Activated CD4-positive, alpha-beta T cell treated with anti-CD3 and anti-CD28 coated beads for 36 hours (primary cell): ENCODE measurements at places on chromosomes 5 and 9. TPM values are rescaled to one million over a fixed set of nuclear protein-coding genes. Genes with fewer than 3 reads are reported as not detected.

Gene CCL27
- total RNA-seq: not detected

Gene ARL14EPL
- not detected for total RNA-seq

Gene GLDC
- total RNA-seq: 0.95 TPM

Gene IL13
- total RNA-seq: 5.5 TPM

Gene SLC25A2
- 0.30 TPM for total RNA-seq

Gene PCDHA13
- total RNA-seq: not detected

DNA sequence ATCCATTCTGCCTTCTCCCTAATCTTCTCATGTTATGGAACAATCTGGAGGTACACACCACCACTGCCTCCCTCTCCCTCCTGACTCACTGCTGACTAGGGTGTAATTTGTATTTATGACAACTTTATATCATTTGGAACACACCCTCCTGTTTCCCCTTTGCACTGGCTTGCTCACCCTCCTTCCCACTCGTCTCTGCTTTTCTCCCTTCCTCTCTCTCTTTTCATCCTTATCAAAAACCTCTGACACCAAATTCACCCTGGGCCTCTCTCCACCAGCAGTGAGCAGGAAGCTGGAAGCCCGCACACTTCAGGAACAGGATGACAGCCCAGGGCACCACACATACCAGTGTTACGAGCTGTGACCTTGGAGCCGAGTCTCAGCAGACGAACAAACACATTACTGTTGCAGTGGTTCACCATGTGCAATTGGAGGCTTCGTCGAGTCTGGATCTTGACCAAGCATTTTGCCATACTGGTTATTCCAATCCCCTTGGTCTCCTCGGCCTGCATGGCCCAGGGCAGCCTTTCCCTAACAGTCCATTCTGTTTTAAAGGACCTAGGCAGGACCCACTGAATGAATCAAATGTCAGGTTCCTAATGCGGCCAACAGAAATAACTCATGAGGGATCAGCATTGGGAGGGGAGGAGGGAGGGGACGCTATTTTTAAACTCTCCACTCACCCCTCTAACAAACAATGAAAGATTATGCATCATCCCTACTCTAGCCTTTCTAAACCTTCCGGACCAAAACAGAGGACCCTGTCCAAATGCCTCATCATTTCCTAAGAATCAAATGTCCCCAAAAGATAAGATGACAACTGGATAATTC is 203.9 kb upstream of the RASEF start:
- no peaks in the 10 kb centered on the region for H3K4me1 ChIP-seq
- DNase-seq: no peak
- H3K27ac ChIP-seq: no peak overlapping the region

DNA sequence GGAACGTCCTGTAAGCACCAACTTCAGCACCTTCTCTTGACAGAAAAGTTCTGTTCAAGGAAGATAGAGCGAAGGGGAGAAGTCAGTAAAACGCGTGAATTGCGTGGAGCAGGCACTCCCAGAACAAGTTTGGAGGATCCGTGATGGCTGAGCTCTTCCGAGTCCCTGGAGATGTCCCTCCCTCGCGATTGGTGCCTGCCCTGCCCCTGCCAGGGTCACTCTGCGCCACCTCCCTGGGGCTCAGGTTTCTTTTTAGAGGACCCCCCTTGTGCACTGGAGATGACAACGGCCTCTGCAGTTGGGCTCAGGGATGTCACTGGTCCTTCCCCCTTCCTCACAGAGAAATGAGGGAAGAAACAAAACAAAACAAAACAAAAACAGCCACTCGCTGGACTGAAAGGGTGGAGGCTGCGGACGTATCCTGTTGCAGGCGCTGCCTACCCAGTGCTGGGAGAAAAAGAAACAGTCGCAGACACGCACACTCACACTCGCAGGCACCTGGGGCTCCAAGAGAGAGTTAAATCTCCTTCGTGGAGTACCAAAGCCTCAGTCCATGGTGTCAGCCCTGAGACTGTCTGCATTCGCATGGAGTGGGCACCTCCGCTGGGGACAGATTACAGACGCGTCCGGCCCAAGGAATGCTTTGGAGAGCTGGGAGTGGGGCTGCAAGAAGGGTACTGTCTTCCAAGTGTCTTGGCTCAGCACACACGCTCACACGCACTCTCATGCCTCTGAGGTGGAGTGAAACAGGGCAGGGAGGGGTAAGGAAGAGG is 512.7 kb downstream of the SLCO4C1 start:
- no peak overlapping the region for H3K27ac ChIP-seq
- no peak for DNase-seq
- no peaks in the 10 kb centered on the region for H3K27me3 ChIP-seq

GRCh38 chr5:172162323-172162986 is 25.6 kb downstream of the STK10 start:
- no peak for DNase-seq
- no peak overlapping the region for H3K4me3 ChIP-seq
- peak overlapping the region; percentile 51 for H3K27ac ChIP-seq
- peaks cover 66% of the 10 kb centered on the region for H3K4me1 ChIP-seq
- no peaks in the 10 kb centered on the region for H3K27me3 ChIP-seq

DNA sequence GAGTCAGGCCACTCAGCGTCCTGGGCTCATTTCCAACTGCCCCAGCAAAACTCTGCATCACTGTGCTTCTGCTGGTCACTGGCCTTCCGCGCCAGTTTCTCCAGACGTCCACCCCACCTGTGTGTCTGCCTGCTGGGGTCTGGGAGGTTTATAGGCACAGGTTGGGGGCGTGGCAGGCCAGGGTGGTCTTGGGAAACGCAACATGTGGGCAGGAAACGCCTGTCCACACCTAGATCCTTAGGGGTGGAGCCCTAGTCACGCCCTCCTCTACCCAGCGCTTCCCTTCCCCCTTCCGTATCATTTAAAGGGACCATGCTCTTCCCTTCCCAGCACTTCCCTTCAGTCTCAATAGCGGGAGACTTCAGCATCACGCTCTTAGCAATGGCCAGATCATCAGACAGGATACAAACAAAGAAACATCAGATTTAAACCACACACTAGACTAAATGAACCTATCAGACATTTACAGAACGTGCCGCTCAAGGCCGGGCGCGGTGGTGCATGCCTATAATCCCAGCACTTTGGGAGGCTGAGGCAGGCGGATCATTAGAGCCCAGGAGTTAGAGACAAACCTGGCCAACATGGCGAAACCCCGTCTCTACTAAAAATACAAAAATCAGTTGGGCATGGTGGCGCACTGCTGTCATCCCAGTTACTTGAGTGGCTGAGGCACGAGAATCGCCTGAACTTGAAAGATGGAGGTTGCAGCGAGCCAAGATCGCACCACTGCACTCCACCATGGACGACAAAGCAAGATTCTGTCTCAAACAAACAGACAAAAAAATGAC is 11.8 kb upstream of the BTNL9 start:
- H3K36me3 ChIP-seq: no peaks in the 10 kb centered on the region
- no peak for DNase-seq
- peaks cover 28% of the 10 kb centered on the region for H3K27me3 ChIP-seq
- H3K27ac ChIP-seq: no peak overlapping the region
- no peaks in the 10 kb centered on the region for H3K4me1 ChIP-seq

GRCh38 chr5:112485934-112486355 is 66.9 kb upstream of the EPB41L4A start:
- H3K27ac ChIP-seq: no peak overlapping the region
- DNase-seq: no peak
- peaks cover 14% of the 10 kb centered on the region for H3K27me3 ChIP-seq
- H3K4me3 ChIP-seq: no peak overlapping the region
- no peaks in the 10 kb centered on the region for H3K36me3 ChIP-seq

DNA sequence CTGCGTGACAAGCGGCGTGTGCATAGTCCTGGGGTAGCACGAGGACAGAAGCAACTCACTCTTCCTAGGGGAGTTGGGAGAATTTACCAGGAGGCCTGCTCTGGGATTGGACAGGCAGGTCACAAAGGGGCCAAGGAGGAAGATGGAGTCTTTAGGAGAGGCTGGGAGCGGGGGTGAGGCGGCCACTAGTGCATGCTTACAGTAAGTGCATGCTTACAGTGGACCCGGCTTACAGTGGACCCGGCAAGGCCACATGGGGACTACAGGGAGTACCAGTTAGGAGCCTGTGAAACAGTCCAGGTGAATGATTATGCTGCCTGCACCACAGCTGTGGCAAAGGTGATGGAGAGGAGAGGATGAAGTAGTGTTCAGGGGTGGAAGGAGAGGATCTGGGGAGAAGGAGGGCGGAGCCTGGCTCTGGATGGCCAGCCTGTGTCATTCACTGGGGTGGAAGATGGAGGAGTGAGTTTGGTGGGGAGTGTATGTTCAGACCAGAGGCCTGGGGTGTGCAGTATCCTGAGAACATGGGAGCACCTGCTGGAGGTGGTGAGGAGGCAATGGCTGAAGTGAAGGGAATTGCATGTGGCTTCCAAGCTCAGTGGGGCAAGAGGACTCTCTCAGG is 78.7 kb downstream of the CRB2 start:
- no peaks in the 10 kb centered on the region for H3K27me3 ChIP-seq
- H3K4me1 ChIP-seq: no peaks in the 10 kb centered on the region
- H3K27ac ChIP-seq: no peak overlapping the region
- H3K4me3 ChIP-seq: no peak overlapping the region
- H3K36me3 ChIP-seq: peaks cover 28% of the 10 kb centered on the region

GRCh38 chr5:76456258-76456657 is 53.2 kb downstream of the IQGAP2 start:
- H3K27me3 ChIP-seq: no peaks in the 10 kb centered on the region
- DNase-seq: no peak
- peaks cover 25% of the 10 kb centered on the region for H3K4me1 ChIP-seq
- H3K36me3 ChIP-seq: peaks cover 15% of the 10 kb centered on the region

- H3K4me3 ChIP-seq: no peak overlapping the region
- DNase-seq: no peak
- no peak overlapping the region for H3K27ac ChIP-seq
- H3K36me3 ChIP-seq: no peaks in the 10 kb centered on the region
- no peaks in the 10 kb centered on the region for H3K4me1 ChIP-seq
Observed at GRCh38 chr5:159713773-159714172, 202.5 kb upstream of the ADRA1B start.

DNA sequence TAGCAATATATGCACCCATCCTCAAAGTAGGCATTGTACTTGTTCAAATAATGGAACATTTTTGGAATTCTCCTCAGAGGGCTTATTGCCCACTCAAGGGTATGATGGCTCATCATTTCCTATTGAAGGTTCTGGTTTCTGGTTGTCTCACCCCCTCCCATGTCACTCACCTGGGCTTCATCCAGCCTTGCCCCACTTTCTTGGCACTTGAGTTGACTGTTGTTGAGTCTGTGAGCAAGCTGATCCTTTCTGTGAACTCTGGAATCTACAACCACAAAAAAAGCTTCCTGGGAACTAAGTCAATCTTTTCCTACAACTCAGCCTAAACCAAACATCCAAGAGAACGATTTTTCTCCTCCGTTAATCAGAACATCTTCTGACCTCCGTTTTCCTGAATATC is 73.9 kb upstream of the ANKH start:
- H3K4me3 ChIP-seq: no peak overlapping the region
- no peak for DNase-seq
- H3K27me3 ChIP-seq: peaks cover 4% of the 10 kb centered on the region

DNA sequence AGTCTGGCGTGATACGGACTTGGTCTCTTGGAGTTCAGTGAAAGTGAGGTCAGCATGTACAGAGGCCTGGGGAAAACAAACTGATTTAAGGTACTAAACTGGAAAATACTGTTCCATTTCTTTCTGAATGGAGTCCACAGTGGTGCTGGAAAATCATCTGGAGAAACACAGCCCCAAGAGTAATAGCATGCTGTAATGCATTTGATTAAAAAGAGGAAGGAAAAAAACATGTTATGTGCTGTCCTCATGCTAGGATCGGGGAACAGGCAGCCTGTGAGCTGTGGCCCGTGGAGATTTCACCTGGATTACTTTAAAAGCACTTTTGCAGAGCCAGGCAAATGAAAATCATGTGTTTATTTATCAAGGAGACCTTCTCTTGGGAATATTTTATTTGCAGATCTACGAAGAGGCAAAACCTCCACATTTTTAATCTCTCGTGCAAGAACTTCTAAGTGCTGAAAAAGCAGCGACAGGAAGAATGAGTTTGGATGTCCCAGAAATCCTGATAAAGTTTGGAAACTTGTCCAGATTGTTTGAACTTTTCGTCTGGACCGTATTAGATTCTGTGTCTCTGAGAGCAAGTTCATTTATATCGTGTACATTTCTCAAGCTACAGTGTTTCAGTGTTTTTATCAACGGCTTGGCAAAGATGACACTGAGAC is 228.8 kb downstream of the GAS1 start:
- no peak overlapping the region for H3K4me3 ChIP-seq
- H3K27me3 ChIP-seq: peaks cover 12% of the 10 kb centered on the region

DNA sequence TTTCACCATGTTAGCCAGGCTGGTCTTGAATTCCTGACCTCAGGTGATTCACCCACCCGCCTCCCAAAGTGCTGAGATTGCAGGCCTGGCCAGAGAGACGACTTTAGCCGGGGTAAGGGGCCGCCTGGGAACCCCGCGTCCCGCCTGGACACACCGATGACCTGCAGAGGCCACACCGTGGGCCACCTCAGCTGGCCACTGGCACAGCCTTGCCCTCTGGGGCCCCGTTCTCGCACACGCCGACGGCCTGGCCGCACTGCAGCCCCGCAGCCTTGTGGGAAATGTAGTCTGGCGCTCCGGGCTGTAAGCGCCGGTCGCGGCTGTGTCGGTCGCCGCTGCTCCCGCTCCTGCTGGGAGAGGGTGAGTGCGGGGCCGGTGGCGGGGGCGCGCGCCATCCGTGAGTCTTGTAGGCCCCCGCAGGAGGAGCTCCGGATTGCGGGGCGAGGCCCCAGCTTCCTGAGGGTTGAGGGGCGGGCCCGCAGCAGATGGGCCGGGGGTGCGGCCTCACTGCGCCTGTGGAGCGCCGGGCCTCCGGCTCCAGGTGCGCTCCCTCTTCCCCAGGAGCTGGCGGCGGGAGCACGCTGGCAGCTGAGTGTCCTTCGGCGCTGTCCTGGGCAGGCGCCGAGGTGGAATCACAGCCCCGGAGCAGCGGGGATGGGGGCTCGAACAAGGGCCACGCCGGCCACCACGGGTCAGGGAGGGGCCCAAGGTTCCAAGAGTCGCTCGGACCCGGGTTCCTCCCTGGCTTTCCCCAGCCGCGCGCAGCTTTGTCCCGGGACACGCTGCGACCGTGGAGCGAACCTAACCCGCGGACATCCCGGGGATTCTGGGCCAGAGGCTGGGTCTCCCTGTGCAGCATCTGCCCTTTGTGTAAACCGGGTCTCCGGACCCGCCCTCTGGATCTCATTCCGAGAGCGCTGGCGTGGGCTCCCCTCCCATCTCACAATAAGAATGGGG is at the start of gene ZFP2:
ZFP2 (plus strand) TSS at position 299 of the 957 bp plus-strand sequence. CDS start 35,401 bp downstream, outside the sequence.
- DNase-seq: peak; percentile 63
- H3K4me1 ChIP-seq: no peaks in the 10 kb centered on the region
- peaks cover 25% of the 10 kb centered on the region for H3K36me3 ChIP-seq
- peak within 1 kb of the TSS; percentile 51 for H3K27ac ChIP-seq
- no peaks in the 10 kb centered on the region for H3K27me3 ChIP-seq

GRCh38 chr5:174518512-174518911 is 205.9 kb upstream of the MSX2 start:
- H3K27me3 ChIP-seq: peaks cover 11% of the 10 kb centered on the region
- no peaks in the 10 kb centered on the region for H3K4me1 ChIP-seq
- H3K36me3 ChIP-seq: no peaks in the 10 kb centered on the region
- no peak overlapping the region for H3K27ac ChIP-seq
- DNase-seq: no peak
